ENCODE measurements at places on chromosomes 4 and X. TPM values are rescaled to one million over a fixed set of nuclear protein-coding genes. Genes with fewer than 3 reads are reported as not detected.

- peak; percentile 15 for DNase-seq
Observed at GRCh38 chr4:115126491-115126890, 13.1 kb upstream of the NDST4 start.

The USP11 gene
- 86.3 TPM for total RNA-seq

The WAS gene
- total RNA-seq = 0.79 TPM

The STARD8 gene
- 3.1 TPM for total RNA-seq

- peak; percentile 29 for DNase-seq
Observed at GRCh38 chr4:81470456-81471297, 1.0 kb downstream of the RASGEF1B start.

Measured in WTC11 (cell line).